ENCODE measurements at places on chromosomes 6 and 20.

DNA sequence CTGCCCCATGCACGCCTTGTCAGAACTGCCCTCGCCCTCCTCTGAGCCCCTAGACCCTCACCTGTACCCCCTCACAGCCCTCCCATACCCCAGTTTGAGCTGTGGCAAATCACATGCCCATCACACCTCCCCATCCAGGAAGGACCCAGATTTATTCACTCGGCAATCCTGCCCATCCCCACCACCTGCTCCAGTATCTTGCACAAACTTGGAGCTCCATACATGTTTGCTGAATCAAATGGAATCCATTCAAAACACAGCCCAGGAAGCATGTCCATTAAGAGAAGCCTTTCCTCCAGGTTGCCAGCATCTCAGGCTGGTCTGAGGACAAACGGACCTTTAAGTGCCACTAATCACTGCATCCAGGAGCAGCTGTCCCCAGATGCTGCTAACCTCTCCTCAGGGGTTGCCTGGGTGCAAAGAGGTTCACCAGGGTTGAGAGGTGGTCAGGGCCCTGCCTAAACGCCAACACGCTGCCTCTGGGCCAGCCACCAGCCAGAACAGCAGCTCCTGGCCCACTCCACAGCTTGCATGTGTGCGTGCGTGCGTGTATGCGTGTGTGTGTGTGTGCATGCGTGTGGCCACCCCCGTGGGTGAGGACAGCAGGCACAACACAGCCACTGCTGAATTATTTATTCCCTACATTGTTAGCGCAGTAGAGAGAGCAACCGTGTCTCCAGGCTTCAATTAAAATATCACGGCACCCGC lies 31.0 kb downstream of the GRM4 start:
- no peak for DNase-seq

GRCh38 chr6:43076464-43077332 lies 584 bp downstream of the PTK7 start:
- no peak for DNase-seq

- DNase-seq: no peak
Observed at GRCh38 chr6:13660273-13660672, 45.1 kb downstream of the NOL7 start.

- DNase-seq: no peak
Observed at GRCh38 chr6:23173234-23173633, 603.9 kb downstream of the HDGFL1 start.

DNA sequence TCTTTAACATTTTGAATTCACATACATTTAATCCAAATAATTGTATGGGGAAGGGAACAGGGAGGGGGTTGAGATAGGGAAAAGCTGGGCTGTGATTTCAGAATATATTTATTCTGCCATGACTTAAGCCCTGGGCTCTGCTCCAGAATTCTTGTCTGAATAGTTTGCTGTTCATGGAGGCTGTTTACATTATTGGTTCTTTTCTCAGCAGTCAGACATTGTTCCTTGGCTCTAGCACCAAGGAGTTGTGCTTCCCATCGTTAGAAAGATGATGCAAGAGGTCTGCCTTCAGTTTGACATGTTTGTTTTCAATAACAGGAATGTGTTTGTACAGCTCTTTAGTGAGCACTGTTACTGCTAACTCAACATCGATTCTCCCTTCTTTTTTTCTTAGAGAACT lies 198.8 kb upstream of the CDYL start:
- no peak for DNase-seq

Measured in NCI-H2029 (cell line).